CD4-positive, alpha-beta T cell treated with Interleukin-4 for 1 hour (primary cell): ENCODE measurements at places on chromosomes 6 and 20.

DNA sequence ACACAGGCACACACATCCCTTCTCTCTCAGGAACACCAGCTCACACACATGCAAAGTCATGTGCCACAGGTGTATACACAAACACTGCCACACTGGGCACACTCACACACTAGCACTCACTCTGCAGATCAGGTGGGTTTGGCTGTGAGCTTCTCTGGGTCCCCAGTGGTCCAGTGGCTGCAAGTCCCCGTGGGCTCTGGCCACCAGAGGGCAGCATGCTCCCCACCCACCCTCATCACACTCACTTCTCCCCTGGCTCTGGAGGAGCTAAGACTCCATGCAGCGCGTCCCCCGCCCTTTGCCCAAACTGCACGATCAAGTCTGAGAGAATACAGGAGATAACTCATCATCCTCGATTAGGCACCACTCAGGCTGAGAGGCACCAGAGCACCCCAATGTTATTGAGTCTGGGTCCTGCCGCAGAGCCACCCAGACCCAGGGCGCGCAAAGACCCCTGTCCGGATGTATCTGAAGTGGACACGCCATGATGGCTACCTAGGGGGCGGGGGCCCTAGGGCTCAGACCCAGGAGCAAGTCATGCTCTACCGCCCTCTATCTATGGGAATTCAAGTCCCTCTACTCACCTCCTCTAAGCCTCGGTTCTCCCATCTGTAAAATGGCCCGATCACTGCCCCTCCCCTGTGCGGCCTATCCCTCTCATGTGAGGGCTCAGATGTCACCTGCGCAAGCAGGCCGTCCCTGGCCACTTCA lies 90.5 kb downstream of the GRM4 start:
- peak; percentile 47 for DNase-seq

DNA sequence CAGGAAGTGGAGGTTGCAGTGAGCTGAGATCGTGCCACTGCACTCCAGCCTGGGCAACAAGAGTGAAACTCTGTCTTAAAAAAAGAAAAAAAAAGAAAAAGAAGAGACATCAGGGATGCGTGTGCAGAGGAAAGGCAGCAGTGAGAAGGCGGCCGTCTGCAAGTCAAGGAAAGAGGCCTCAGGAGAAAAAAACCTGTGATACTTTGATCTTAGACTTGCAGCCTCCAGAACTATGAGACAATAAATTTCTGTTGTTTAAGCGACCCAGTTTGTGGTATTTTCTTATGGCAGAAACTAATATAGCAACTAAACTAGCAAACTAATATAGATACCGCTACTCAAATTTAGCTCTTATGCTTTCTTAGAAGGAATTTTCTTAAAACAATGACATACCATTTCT lies 36.1 kb downstream of the FGD2 start:
- DNase-seq, result no peak

DNA sequence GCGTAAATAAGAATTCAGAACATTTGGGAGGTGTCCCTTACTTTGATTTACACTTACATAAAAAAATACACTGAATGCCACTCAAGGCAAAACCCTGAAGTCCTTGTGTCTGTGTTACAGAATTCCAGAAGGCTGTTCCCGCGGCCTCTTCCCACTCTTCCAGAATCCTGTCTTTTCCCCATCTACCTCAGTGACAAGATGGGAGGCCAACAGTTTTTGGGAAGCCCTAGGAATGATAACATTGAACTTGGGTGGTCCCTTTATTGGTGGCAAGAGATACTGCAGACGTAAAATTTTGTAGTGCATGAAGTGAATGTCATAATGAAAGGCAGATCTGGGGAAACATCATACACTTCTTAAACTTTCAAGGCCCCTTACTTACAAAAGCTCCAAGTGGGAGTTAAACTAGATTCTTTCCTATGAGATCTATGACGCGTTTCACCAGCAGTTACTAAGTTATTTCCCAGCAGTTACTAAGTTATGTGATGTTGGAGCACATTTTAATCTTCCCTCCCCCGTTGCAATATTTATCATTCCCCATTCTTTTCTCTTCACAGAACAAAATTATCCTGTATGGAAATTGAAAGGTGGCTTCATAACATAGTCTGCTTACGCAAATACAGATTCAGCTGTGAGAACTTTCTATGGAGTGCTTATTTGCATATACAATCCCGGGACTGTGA lies 79.5 kb downstream of the BCAS1 start:
- DNase-seq, result no peak

DNA sequence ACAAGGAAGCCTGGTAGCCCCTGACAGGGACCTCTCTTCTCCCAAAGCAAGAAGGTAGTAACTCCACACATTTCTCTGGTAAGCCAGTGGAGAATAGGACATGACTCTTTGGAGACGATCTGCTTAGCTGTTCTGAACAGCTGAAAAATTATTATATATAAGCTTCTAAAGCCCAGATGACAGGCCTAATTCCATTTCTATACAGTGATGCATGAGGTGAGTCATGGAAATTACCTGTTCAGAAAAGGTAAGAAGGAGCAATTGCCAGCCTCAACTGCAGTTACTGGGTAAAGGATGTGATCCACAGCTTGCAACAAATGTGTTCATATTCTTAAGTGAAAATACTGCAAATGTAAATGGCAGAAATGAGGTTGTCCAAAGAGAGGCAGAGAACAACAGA lies 54.0 kb downstream of the PREP start:
- DNase-seq, result no peak

DNA sequence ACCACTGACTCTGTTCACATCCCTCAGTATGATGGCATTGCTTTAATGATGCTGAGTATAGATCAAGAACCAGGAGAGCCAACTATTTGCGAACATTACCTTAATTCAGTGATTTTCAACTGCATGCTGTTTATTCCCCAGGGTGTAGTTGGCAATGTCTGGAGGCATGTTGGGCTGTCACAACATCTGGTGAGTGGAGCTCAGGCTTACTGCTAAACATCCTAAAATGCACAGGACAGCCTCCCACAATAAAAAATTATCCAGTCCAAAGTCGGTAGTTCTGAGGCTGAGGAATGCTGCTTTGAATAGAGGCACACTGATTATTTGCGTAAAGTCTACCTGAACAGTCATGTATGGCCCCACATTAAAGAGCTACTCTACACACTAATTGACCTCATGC lies 94.8 kb upstream of the OPRM1 start:
- no peak for DNase-seq

GRCh38 chr20:36132802-36133211 lies 21.7 kb upstream of the EPB41L1 start:
- no peak for DNase-seq

GRCh38 chr6:104118274-104118673 lies 741.4 kb downstream of the HACE1 start:
- DNase-seq, result no peak

DNA sequence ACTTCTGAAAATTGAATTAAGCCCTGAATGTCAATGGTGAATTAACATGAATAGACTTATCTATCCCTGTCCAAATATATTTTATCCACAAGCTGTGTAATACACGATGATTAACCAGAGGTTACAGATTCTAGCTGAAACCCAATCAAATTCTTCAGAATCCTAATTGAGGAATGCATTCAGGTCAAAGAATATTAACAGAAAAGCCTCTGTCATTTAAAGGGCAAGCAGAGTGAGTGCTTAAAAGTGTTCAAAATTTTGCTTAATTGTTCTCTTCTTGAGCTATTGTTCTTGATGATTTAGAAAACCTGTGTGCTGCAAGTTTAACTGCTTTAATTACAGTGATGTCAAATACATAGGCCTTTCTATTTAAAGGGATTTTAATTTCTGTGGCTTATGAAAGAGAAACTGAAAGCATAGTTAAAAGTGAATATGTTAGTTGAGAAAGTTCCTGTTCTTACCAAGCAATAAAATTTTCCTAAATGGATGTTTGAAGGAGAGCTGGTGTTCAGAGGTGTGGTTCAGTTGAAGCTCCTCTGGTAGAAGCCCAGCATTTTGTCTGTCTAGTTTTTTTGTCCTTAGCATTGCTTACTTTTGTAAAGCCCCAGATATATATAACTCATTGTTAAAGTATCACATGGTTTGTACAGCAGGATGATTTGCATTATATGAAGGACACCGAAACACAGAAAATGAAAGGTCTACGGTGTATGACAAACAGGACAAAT lies 466.3 kb upstream of the PLCB4 start:
- no peak for DNase-seq

GRCh38 chr20:62812181-62812906 lies 4.5 kb upstream of the COL9A3 start:
- no peak for DNase-seq

- DNase-seq, result no peak
Observed at GRCh38 chr6:40395066-40395697, 192.0 kb downstream of the LRFN2 start.

DNA sequence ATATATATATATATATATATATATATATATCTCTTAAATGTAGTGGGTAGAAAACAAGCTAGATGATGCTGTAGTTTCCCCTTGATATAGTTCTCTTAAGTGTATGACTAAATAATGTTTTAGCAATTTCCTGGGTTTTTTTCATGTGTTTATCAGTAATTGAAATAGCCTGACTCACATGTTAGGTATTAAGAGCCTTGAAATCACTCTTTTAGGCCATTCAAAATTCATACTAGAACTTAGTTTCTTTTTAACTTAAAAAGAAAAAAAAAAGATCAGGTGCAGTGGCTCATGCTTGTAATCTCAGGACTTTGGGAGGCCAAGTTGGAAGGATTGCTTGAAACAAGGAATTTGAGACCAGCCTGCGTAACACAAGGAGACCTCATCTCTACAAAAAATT lies 44.1 kb downstream of the NKX2-4 start:
- DNase-seq, result no peak

- no peak for DNase-seq
Observed at GRCh38 chr6:144434308-144434990, 149.3 kb downstream of the UTRN start.

DNA sequence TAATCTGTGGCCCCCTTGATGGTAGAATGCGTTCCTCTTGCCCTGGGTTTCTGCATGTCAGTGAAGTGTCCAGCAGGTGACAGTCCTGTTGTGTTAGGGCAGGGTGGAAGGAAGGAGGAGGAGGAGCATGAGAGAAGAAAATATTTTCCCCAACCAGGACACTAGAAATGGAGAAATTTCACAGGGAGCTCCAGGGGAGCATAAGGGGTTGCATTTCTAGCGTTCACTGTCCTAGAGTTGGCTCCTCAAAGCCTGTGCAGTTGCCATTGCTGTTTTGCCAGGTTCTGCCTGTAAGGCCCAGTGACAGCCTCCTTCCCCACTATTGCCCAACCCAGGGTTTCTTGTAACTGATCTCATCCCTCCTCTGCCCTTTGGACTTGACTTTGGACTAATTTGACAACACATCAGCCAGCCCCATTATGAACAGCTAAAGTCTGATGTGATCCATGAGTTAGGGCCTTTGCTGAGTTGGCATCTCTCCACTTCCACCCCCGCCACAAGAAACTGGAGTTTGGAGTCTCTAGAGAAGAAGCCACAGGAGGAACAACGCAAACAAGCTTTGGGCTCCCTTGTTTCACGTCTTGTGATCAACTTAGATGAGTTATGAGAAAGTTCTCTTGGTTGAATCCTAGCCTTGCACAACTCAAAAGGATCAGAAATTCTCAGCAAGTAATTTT lies 14.0 kb upstream of the FAM50B start:
- no peak for DNase-seq

DNA sequence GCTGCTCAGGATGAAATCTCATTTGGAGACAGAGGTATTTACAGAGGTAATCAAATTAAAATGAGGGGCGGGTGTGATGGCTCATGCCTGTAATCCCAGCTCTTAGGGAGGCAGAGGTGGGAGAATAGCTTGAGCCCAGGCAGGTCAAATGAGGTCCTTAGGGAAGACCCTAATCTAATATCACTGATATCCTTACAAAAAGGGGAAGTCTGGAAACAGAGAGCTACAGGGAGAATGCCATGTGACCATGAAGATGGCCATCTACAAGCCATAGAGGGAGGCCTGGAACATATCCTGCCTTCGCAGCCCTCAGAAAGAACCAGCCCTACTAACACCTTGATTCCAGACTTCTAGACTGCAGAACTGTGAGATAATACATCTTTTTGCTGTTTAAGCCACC lies 8.3 kb downstream of the MTCL3 start:
- DNase-seq, result no peak

- no peak for DNase-seq
Observed at GRCh38 chr6:47084610-47085009, 42.5 kb upstream of the ADGRF1 start.

- DNase-seq, result no peak
Observed at GRCh38 chr6:105849746-105850145, 236.4 kb upstream of the PRDM1 start.

GRCh38 chr6:38012573-38012972 lies 193.0 kb downstream of the ZFAND3 start:
- peak; percentile 15 for DNase-seq

DNA sequence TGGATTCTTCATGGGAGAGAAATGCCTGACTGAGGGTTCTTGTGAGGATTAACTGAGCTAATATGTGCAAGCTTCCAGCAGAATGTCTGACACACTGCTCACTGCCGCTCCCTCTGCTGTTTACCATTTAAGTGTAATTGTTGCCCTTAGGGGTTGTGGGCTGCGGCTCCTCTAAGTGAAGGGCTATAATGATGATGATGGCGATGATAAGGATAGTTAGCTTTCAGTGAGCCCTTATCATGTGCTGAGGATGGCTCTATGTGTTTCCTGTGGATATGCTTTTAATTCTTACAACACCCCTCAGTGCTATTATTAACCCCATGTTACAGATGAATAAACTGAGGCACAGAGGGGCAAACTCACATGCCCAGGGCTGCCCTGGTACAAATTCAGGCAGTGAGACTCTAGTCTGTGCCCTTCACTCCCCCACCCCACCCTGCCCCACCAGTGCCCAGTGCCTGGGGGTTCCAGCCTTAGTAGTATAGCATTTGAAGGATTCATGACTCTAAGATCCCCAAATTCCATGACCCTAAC lies 33.4 kb downstream of the TGM2 start:
- no peak for DNase-seq

DNA sequence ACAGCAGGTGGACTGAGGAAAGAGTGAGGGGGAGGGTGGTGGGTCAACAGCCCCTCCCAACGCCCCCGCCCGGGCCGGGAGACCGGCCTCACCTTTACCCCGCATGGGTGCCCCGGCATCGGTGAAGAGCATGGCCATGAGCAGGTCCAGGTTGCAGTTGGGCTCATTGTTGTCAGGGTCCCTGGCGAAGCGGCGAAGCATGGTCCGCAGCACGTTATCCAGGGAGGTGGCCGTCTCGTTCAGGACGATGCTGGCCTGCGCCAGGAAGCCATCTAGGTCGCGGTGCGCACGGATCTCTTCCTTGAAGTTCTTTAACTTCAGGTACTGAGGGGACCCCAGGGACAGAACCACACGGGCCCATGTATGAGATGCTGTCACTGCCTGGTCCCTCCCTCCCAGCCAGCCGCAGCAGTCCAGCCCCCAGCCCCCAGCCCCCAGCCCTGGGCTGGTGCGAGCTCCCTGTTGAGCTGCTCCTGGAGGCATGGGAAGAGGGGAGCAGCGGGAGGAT lies 4.9 kb downstream of the SLC4A11 start:
- no peak for DNase-seq

DNA sequence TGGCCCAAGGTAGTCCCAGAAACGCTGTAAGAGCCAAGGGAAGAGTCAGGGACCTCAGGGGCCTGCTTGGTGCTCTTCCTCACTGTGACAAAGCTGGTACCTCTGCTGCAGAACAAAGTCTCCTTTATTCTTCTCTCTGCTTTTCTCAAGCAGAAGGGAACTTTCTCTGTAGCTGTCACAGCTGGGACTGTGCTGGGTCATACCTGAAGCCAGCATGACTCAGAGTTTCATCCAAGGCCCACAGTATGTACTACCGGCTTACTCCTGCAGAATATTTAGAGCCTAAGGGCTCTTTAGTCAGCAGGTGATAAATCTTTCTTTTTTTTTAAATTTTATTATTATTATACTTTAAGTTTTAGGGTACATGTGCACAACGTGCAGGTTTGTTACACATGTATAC lies 183.2 kb downstream of the TINAG start:
- DNase-seq, result no peak
